ENCODE measurements at places on chromosomes 3 and 15.

DNA sequence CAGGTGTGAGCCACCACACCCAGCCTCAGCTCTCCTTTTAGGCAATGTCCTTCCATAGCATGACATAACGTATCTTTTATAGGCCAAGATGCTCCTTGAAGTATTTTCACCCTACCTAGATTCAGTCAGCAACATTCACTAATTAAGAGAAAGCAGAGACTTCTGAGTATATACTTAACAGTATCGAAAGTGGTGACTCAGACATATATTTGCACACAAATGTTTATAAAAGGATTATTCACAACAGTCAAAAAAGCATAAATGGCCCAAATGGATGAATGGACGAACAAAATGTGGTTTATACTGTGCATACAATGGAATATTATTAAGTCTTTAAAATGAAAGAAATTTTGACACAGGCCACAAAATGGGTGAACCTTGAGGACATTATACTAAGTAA lies 108.6 kb downstream of the ZNF385D start:
- DNase-seq, result no peak

GRCh38 chr3:31039145-31039544 lies 144.7 kb upstream of the GADL1 start:
- no peak for DNase-seq

GRCh38 chr3:18765662-18766061 lies 340.5 kb upstream of the SATB1 start:
- DNase-seq, result no peak

DNA sequence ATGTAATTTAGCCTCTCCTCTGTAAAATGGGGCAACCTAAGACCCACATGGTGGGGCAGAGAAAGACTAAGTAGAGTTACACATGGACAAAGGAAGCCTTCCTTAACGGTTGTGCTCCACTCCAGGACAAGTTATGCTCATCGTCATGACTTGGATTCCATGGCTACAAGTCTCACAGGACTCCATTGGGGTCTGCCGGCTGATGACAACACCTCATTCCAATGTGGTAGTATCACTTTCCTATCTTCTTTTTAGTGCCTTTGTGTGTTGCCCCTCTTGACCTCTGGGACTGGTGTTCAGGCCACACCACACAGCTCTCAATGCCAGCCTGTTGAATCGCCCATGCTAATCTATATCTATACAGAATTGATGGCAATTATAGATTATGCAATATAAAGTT lies 181.3 kb upstream of the WNT5A start:
- DNase-seq, result no peak

GRCh38 chr3:56355570-56356185 lies 112.6 kb downstream of the ERC2 start:
- DNase-seq, result no peak

DNA sequence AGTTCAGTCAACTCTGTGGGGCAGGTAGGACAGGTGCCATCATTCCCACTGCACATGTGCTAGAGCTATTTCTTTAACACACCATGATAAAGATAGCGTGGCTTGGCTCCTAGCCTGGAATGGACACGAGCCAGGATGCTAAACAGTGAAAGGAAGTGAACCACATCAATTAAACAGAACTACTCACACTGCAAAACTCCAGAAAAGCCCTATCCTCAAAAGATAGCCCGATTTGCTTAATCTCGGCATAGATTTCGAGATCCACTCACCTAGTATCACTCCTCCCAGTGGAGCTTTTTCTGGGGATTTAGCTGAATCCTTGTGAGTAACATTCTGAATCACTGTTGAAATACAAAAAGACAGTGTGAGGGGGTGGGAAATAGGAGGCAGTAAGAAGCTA lies 118.0 kb downstream of the ABI3BP start:
- no peak for DNase-seq

DNA sequence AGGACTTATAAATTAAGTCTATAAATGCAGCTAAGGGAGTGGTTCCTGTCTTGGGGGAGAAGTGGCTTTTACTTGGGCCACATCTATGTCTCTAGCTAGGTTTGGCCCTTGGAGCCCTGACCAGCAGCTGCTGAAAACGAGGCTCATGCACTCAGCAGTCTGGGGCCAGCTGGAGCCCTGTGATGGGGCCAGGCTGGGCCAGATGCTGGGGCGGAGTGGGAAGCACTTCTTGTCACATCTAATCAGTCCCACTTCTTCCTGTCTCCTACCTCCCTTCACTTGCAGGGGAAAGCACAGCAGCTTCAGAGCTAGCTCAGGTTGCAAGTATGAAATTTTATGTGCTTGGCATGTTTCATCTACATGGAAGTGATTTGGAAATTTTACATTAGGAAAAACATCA lies 209.9 kb upstream of the ROPN1 start:
- DNase-seq, result no peak

All from fibroblast of skin of left biceps (primary cell).